Stimulated activated CD4-positive, alpha-beta T cell treated with anti-CD3 and anti-CD28 coated beads, Interleukin-1b, Interleukin-23, amount 100 ng/mL, for 4 hours (primary cell): ENCODE measurements at places on chromosomes 16 and 17.

DNA sequence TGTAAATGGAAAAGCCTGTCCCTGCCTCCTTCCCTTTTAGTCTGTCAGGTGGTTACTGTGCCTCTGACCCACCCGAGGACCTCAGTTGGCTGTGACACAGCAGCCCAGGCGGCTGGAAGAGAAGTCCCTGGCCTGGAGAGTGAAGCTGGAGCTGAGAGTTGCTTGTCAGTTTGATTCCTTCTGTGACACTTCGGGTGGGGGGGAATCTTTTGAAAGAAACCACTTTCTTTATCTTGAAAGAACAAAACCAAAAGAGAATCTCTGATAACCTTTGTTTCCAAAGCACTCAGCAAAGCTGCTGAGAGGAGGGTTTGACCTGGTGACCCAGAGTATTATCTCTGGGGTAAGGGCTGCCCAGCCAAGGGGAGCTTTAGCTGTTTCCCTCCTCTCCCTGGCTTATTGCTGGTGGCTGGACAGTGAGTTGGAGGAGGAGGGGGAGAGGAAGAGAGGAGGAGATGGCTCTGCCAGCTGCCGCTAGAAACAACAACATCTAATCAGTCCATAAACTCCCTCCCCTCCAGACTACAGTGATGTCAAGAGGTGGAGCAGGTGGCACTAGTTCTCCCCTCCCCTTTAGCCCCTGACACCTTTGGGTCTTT, 34.0 kb downstream of the YPEL2 start:
- DNase-seq, result no peak

DNA sequence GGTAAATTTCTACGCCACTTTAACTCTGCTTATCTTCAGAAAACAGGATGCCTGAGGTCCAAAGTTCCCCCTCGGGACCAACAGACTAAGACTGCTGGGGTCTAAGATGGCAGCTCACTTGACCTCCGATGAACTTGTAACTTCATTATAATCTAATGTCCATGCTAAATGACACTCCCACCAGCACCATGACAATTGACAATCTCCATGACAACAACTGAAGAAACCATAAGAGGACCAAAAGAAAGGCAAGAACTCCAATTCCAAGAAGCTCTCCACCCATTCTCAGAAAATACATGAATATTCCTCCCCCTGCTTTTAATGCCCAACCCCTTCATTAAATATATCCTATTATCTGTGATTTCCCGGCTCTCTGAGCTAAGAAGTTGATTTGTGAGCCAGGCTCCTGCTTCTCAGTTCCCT, 7.5 kb downstream of the CCL4 start:
- DNase-seq, result no peak

DNA sequence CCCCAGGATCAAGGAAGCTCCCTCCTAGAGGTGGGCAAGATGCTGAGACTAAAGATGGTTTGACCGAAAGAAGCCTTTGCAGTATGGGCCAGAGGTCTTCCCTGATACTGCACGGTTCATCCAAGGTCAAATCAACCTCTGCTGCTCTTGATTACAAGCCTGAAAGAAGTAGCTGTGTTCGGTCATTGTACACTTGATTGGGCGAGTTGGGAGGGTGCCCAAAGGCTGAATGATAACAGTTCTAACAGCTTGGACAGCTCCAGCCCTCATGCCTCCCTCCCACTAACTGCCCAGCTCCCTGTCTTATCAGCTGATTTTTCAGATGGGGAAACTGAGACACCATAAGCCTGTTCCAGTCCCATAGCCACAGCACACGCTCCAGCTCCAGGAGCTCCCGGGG, 42.8 kb downstream of the ABCC12 start:
- DNase-seq, result no peak

- DNase-seq, result no peak
Observed at GRCh38 chr16:50736448-50736847, 5.4 kb upstream of the CYLD start.

DNA sequence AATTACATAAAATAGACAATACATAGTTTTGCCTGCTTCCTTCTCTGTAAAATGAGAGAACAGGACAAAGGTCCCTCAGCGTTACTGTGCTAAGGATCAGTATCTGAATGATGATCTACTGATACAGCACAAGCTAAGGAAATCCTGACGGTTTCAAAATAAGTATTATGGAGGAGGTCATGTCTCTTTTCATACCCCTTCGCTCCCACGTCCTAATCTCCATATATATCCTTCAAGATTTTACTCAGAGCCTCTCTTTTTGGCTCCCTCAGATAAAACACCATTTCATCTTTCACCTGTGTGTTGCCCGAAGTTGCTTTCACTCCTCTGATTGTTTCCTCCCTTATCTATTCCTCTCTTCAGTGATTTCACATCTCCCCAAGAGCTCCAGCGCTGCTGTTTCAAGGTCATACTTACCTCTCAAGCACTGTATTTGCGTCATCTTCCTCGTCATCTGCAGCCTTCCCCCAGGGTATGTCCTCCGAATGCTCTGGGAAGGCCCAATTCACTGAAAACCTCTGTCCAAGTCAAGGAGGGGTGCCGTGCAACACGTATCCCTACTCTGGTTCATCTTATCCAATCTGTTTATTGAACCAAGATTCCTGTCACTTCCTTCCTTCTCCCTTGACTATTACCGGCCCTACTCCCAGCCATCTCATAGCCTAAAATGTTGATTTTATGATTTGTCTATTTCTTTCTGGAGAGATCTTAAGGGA, 1.2 kb upstream of the BLTP2 start:
- no peak for DNase-seq

DNA sequence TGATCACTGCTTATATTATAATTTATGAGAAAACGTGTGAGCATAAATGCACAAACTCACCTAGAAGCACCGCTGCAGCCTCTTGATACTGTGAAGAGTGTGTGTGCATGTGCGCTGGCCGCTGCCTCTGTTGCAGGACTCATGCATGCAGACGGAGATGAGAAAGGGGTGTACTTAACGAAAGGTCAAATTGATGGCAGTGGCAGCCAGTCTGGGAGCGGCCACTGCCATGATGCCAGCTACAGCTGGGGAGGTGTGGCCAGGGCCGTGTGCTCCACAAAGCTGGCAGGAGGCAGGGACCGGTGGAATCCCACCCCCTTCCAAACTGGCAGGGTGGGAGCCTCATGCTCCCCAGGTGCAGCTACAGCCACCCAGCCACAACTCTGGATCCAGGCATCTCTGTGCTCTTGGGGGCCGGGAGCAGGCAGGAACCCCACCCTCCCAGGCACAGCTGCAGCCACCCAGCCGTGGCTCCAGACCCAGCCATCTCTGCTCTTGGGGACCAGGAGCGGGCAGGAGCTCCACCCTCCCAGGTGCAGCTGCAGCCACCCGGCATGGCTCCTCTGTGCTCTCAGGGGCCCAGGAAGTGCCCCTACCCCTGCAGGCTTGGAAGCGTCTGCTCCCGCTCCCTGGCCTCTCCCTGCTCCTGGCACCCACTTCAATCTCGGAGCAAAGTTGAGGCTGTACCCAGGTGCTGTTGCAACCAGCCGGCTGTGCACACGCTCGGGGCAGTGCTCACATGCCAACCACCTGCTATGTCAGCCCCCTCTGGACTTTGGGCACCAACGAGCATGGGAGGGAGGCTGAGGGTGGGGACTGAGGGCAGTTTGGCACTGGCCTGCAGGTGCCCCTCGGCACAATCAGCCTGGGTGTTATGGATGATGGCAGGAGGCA, 77.5 kb upstream of the CHMP6 start:
- no peak for DNase-seq

DNA sequence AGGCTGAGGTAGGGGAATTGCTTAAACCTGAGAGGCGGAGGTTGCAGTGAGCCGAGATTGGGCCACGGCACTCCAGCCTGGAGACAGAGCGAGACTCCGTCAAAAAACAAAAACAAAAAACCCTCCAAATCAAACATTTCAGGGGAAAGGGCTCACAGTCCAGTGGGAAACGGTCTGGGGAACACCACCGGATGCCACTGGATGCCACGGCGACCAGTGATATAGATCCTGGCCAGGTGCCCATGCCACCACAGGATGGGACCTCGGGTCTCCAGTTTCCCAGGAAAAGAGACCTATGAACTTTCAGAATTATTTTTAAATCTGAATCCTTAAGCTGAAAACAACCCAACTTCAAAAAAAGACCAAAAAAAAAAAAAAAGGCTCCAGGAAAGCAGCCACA, 12.3 kb downstream of the CEP131 start:
- no peak for DNase-seq

DNA sequence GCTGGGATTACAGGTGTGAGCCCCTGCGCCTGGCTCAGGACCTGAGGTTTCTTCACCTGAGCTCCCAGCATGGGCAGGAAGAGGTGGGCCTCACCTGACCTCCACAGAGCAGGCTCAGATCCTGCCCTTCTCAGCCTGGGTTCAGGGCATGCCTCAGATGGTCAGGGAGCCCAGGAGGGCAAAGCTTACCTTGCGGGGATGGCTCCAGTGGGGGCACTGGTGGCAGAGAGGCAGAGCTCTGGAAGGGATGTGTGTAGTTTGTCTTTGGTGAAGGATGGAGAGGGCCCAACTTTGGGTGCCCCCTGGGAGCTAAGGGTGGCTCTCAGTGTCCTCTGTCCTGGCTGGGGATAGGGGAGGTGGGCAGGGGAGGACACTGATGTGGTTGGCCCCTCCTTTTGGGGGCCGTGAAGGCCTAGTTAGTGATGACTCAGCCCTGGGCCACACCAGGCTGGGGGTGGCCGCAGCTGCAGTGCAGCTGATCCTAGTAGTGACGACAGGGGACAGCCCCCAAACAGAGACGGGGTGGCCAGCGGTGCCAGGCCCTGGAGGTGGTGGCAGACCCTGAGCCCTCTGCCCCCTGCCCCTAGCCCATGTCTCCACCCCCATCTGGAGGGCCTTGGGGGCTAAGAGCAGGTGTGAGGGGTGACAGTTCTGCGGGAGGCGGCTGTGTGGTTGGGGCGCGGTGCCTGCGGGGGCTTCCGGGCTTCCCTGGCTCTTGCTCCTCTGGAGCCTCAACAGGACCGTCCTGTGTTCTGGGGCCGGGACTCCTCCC, 5.8 kb downstream of the NHERF2 start:
- no peak for DNase-seq

DNA sequence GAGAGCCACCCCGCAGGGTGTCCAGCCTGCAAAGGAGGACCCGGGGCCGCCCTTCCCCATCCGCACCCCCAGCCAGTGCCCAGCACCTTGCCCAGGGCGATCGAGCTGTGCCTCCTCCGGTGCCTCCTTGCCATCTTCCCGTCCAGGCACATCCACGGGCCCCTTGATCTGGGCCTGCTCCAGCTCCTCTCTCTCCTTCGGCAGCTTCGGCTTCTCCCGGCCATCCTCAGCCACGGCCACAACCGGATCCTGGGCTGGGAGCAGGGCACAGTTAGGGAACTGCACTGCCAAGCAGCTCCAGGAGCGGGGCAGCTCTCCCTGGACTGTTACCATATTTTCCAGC, 13.8 kb downstream of the NDUFAF8 start:
- DNase-seq, result no peak

- DNase-seq, result no peak
Observed at GRCh38 chr17:27751166-27751565, 49.2 kb downstream of the NOS2 start.

DNA sequence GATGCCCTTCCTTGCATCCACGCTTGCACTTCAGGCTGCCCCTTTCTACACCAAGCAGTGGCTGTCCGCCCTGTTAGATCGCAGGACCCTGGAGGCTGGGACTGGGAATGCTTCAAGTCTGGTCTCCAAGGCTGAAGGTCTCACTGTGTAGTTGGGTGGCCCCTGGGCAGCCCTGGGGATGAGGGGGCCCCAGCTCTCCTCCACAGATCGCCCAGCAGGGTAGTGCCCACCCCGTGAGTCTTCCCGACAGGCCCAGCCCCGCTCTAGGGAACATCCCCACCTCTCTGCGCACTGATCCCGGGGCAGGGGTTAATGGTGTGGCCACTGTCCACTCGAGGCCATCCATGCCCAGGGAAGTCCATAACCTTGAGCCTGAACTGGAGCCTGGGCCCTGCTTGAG, 10.3 kb downstream of the ZNF213 start:
- no peak for DNase-seq

- DNase-seq, result no peak
Observed at GRCh38 chr17:77778636-77779489, 179.6 kb upstream of the TNRC6C start.

GRCh38 chr17:82200743-82201497, 11.7 kb downstream of the CCDC57 start:
- peak; percentile 32 for DNase-seq

- no peak for DNase-seq
Observed at GRCh38 chr16:70152578-70153302, 20.8 kb upstream of the CLEC18C start.

- DNase-seq, result no peak
Observed at GRCh38 chr17:48391444-48391843, 38.6 kb downstream of the SKAP1 start.

- no peak for DNase-seq
Observed at GRCh38 chr16:86958423-86958822, 358.8 kb downstream of the C16orf95 start.

- DNase-seq, result no peak
Observed at GRCh38 chr16:23424292-23424958, 28.6 kb downstream of the COG7 start.

GRCh38 chr17:76397687-76398522, 13.5 kb downstream of the SPHK1 start:
- DNase-seq, result peak; percentile 84

DNA sequence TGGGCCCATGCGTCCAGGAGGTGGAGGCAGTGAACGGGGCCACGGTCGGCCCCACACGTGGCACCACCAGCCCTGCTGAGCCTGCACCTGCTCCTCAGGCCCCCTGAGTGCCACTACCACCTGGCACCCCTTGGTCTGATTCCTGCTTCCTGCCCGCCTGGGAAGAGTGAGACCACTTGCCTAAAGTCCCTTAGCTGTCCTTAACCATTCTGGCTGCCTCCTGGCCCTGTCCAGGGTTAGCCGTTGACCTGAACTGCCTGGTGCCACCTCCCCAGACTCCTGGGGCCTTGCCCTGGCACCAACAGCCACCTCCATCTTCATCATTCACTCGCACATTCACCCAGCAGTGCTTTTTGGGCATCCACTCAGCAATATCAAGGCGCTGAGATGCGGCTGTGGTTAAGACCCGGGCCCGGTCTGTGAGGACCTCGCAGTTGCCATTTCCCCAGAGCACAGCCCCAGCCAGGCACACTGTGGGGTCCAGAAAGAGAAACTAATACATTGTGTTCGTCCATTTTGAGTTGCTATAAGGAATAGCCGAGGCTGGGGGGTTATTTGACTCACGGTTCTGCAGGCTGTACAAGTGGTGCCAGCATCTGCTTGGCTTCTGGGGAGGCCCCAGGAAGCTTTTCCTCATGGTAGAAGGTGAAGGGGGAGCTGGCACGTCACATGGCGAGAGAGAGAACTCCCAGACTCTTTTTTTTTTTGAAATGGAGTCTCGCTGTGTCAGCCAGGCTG, 318.4 kb downstream of the SEC14L1 start:
- no peak for DNase-seq

GRCh38 chr17:48241770-48242497, 134.4 kb downstream of the SNX11 start:
- no peak for DNase-seq

GRCh38 chr17:48800626-48801217, 16.3 kb downstream of the TTLL6 start:
- DNase-seq, result no peak

GRCh38 chr17:55420776-55421178, 858 bp downstream of the MMD start:
- peak; percentile 32 for DNase-seq

- DNase-seq, result no peak
Observed at GRCh38 chr17:27974531-27975145, 67.8 kb upstream of the NLK start.

GRCh38 chr16:85601730-85602401, 11.3 kb upstream of the GSE1 start:
- no peak for DNase-seq

GRCh38 chr16:683396-684070, 601 bp downstream of the JMJD8 start:
- no peak for DNase-seq

- no peak for DNase-seq
Observed at GRCh38 chr16:53566552-53567245, 63.7 kb upstream of the AKTIP start.

GRCh38 chr17:31256936-31257335, 40.1 kb downstream of the OMG start:
- no peak for DNase-seq
